ENCODE measurements at places on chromosomes 11 and 22.

DNA sequence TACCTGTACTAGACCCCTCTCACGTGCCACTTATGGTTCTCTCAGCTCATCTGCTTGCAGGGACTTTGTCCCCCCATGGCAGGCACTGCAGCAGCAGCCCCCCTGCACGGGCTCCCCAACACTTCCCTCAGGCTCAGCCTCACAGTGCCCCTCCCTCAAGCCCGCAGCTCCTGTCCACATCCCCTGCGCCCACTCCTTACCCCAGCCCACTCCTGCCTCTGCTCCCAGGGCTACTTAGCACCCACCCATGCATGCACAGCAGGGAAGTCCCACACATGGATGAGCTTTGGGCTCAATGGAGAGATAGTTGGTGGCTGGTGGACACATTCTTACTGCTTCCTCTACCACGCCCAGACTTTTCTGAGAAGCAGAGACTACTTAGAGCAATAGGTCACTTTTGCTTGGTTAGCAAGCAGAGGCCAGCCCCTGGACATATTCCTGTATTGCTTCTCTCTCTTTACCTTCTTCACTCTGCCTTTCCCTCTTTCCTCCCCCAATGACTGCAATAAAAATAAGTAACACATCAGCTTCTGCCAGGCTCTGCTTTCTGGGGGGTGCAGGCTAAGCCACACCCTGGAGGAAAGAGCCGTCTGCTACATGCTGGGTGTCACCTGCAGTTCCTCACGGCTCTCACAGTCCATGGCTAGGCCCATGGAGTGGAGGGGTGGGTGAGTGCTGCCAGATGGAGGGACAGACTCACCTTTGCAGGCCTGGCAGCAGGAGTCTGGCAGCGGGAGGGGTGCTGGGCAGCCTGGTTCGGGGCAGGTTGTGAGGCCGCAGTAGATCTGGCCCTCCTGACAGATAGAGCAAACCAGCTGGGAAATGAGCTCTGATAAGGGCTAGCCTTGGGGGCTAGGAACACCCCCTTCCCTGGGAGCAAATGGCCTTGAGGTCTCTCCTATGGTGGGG, 23.4 kb downstream of the CHRDL2 start:
- no peak for DNase-seq

GRCh38 chr11:34207487-34208180, 102.2 kb downstream of the NAT10 start:
- DNase-seq, result no peak

DNA sequence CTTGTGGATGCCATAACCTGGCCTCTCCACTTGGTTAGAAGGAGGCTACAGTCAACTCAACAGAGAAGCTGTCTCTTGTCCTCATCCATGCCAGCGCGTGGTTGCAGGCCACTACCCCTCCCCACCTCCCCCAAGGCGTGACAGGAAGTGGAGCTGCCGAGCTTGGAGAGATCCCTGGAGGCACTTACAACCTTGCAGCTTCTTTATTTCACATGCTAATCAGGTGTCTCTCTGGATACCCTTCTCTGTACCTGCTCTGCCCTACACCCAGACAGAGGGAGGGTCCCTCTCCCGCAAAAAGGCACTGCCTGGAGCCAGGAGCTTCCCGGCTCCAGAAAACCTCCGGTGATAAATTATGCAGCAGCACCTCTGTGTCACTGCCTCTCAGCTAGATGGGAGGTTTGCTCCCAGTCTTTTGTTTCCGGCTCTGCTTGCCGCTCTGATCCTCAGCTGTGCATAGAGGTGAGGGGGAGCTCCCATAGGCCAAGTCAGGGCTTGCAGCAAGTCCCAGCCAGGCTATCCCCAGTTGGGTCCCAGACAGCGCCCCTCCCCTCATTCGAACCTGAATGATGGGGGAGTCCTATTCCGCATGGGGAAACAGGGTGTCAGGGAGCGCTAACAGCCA, 5.7 kb downstream of the LRP4 start:
- no peak for DNase-seq

DNA sequence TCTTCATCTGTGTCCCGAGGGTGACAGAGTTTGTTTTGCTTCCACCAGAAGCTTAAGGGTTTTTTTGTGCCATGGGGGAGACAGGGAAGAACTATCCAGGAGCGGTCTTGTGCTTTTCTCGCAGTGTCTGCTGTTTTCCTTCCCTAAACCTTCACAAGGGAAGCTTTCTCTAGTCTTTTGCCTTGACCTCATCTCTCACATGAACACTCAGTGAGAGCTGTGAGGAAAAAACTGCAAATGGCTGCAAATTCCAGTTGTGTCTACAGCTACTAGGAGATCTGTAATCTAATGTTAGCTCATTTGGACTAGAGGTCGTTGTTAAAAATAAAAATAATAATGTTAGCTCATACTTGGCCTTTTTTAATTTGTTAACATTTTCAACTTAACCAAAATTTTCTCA, 264.7 kb upstream of the SESN3 start:
- DNase-seq, result no peak

DNA sequence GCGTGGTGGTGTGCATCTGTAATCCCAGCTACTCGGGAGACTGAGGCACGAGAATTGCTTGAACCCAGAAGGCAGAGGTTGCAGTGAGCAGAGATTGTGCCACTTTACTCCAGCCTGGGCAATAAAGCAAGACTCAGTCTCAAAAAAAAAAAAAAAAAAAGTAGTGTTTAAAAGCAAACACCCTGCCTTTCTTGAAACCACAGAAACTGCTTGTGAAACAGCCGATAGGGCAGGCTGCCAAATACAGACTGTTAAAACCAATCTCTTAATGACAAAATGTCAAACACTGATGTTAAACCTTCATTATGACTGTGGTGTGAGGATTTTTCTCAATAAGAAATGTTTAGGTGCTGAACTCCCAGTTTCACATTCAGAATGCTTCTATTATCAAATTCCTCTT, 27.3 kb downstream of the MARK2 start:
- peak; percentile 43 for DNase-seq

GRCh38 chr11:63417174-63417852, 47.7 kb downstream of the SLC22A9 start:
- DNase-seq, result no peak

GRCh38 chr22:50201191-50202129, 649 bp downstream of the SELENOO start:
- no peak for DNase-seq

- DNase-seq, result no peak
These were observed 22.0 kb downstream of the TBRG1 start for GRCh38 chr11:124644426-124645280.

Data from activated CD4-positive, alpha-beta T cell treated with anti-CD3 and anti-CD28 coated beads for 1 hour (primary cell).